ENCODE measurements at places on chromosomes 13 and 19.

DNA sequence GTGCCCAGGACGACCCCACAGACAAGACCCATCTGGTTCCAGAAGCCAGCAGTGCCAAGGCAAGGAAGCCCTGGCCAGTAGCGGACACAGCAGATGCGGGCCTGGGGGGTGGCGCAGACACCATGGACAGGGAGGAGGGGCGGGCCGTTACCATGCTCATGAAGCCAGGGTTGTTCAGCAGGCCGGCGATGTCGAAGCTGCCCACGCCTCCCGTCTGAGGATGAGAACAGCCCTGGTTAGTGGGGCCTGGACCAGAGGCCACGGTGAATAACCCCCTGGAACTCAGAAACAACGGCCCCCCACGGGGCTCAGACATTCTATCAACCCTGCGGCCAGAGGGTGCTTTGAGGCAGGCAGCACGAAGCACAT lies 21.5 kb upstream of the SLC39A3 start:
- no peak overlapping the region for H3K27ac ChIP-seq
- H3K4me3 ChIP-seq: no peak overlapping the region
- H3K36me3 ChIP-seq: peaks cover 28% of the 10 kb centered on the region
- no peaks in the 10 kb centered on the region for H3K4me1 ChIP-seq
- no peaks in the 10 kb centered on the region for H3K27me3 ChIP-seq

DNA sequence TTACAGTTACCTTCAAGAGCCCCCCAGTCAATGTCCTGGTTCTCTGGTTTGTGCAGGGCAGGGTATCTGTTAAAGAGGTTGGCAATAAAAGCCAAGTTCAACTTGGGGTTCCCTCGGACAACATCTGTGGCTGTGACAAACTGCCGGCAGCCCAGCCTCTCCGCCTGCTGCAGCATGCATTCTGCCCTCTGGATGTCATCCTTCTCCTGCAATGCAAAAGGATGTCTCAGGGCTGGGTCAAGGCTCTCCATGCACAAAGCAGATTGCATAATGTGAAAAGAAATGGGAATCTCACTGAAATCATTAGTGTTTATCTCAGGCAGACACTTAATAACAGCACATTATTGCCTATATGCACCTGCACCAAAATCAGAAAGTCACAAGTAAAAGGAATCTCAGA lies 35.1 kb downstream of the LCP1 start:
- no peak overlapping the region for H3K4me3 ChIP-seq
- H3K4me1 ChIP-seq: peaks cover 49% of the 10 kb centered on the region
- peaks cover 81% of the 10 kb centered on the region for H3K36me3 ChIP-seq
- no peak overlapping the region for H3K27ac ChIP-seq

DNA sequence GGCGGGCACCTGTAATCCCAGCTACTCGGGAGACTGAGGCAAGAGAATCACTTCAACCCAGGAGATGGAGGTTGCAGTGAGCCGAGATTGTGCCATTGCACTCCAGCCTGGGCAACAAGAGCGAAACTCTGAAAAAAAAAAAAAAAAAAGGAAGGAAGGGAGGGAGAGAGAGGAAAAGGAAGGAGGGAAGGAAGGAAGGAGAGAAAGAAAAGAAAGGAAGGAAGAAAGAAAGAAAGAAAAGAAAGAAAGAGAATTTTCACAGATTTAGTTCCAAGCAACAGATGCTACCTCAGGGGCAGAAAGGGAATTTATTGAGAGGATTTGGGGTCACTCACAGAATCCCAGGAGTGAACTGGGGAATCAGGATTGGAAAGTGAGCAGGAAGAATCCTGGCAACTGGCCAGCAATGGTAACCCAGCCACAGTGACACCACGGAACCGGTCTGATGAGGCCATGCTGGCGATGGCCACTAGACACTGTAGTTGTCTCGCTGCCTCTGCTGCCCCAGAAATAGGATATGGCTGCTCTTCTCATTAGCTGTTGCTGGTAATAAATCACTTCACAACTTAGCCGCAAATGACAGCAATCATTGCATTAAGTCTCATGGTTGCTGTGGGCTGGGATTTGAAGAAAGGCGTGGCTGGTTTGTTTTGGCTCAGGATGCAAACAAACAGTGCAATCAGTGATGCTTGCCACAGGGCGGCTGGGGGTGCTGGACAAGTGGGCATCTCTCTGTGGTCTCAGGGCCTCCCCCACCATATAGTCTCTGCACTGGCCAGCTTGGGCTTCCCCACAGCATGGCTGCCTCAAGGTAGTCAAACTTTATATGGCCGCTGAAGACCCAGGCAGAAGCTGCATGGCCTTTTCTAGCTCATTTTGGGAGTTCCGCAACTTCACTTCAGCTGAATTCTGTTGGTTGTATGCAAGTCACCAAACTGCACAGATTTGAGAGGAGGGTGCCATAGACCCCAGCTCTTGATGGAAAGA lies 5.2 kb upstream of the BCAM start:
- no peak for DNase-seq
- H3K4me1 ChIP-seq: no peaks in the 10 kb centered on the region
- no peak overlapping the region for H3K4me3 ChIP-seq
- H3K27ac ChIP-seq: no peak overlapping the region
- no peaks in the 10 kb centered on the region for H3K36me3 ChIP-seq
- peaks cover 10% of the 10 kb centered on the region for H3K27me3 ChIP-seq

GRCh38 chr19:9936326-9937000 lies at the start of gene OLFM2:
OLFM2 (minus strand) TSS chr19:9936515; CDS start chr19:9936366, 149 bp downstream.
- peaks cover 20% of the 10 kb centered on the region for H3K4me1 ChIP-seq
- H3K36me3 ChIP-seq: no peaks in the 10 kb centered on the region
- no peak within 1 kb of the TSS for H3K27ac ChIP-seq
- peak within 1 kb of the TSS; percentile 45 for H3K4me3 ChIP-seq

DNA sequence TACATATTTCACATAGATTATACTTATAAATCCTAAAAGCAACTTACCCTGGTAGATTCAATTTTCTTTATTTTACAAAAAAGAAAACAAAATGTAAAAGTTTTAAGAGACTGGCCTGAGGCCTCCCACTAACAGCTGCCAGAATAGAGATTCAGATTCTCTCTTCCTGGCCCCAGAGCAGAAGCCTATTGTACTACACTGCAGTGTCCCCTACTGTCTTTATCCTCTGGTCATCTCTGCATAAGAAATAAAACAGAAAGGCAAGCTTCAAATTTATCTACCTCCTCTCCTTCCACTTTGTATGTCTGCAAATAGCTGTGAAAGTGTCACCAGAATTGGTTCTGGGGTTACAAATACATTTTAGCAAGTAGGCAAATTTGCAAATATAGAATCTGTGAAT lies 1004.1 kb upstream of the PCDH9 start:
- H3K27me3 ChIP-seq: no peaks in the 10 kb centered on the region
- no peak for DNase-seq
- no peaks in the 10 kb centered on the region for H3K4me1 ChIP-seq
- no peak overlapping the region for H3K27ac ChIP-seq

DNA sequence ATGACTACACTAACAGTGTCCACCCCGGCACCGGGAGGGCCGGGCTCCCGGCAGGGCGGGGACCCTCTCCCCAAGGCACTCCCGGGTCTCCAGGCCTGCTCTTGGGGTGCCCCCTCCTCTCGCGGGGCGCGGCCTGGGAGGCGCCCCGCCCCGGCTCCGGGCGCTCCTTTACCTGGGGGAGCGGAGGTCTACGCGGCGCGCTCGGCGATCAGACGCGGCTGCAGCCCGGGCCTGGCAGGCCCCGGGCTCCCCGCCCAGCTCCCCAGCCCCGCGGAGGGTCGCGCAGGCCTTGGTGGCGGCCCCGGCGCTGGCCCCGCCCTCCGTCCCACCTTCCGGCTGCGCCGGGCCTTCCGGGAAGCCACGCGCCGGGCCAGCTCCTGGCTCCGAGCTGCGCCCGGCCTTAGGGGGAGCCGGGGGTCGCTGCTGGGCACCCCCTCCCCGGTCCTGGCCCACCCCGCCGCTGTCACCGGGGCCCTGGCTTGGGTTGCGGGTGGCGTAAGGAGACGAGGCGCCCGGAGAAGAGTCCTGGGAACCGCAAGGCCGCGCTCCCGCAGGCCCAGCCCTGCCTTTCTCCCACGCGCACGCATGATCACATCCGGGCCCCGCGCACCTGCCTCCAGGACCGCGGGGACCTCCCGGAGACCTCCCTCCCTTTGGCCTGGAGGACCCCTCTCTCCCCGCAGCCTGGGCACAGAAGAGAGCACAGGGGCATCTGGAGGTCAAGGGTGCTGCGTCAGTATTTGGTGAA lies at the start of gene C19orf12:
Gene C19orf12 (minus strand): TSS at position 309 of the 748 bp plus-strand sequence. CDS start 6,848 bp downstream, outside the sequence.
- peaks cover 34% of the 10 kb centered on the region for H3K36me3 ChIP-seq
- H3K27ac ChIP-seq: peak within 1 kb of the TSS; percentile 98
- DNase-seq: peak; percentile 75
- H3K27me3 ChIP-seq: no peaks in the 10 kb centered on the region
- H3K4me3 ChIP-seq: peak within 1 kb of the TSS; percentile 97
- peaks cover 46% of the 10 kb centered on the region for H3K4me1 ChIP-seq

- H3K27me3 ChIP-seq: no peaks in the 10 kb centered on the region
- H3K36me3 ChIP-seq: no peaks in the 10 kb centered on the region
- no peak for DNase-seq
- no peak overlapping the region for H3K27ac ChIP-seq
These were observed 161.9 kb upstream of the PCDH9 start for GRCh38 chr13:67392014-67392413.

GRCh38 chr19:7917267-7918061 lies 2.7 kb upstream of the SNAPC2 start:
- peaks cover 4% of the 10 kb centered on the region for H3K36me3 ChIP-seq
- H3K4me1 ChIP-seq: peaks cover 28% of the 10 kb centered on the region
- H3K4me3 ChIP-seq: peak overlapping the region; percentile 73
- H3K27ac ChIP-seq: peak overlapping the region; percentile 46

DNA sequence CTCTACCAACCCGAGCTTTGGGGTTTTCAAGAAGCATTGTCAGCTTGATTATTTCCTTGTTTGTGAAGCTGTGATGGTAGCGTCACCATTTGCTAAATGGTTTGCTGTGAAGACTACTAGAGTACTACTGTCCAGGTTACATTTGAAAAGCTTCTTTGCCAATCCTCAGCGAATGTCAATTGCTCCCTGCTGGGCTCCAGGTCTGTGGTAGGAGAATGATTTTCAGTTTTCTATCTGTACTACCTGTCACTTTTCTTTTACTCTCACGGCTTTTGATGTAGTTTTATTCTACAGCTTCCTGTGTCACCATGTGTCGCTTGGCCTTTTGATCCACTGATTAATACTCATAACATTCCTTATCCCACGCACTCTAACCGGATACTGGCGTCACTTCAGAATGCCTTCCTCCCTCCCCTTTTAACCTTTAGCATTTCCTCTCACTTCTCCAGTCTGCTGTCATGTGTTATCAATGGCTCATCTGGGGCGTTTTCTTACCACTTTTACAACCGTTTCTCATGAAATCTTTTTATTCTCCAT lies 7.5 kb upstream of the GPR183 start:
- peak; percentile 89 for DNase-seq
- H3K27ac ChIP-seq: peak overlapping the region; percentile 98
- H3K4me3 ChIP-seq: peak overlapping the region; percentile 66
- H3K27me3 ChIP-seq: no peaks in the 10 kb centered on the region
- peaks cover 78% of the 10 kb centered on the region for H3K4me1 ChIP-seq

DNA sequence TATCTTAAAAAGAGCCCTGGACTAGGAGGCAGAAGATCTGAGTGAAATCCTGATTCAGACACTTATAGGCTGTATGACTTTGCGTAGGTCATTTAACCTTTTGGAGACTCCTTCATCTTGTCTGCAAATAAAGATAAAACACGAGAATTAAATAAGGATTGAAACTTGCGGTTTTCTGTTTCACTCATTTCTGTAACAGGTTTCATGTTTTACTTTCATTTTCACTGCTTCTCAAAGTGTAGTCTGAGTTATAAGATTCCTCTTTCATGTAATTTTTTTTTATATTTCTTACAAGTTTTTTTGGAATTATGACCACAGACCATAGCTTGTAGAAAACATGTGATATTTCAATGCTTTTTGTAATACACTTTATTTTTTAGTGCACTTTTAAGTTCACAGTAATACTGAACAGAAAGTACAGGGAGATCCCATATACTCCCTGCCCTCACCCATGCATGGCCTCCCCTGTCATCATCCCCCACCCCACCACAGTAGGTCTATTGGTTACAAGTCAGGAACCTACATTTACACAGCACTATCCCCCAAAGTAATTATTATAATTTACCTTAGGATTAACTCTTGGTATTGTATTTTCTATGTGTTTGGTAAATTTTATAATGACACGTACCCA lies 174.6 kb downstream of the ITGBL1 start:
- H3K27ac ChIP-seq: peak overlapping the region; percentile 59
- DNase-seq: peak; percentile 65
- peaks cover 43% of the 10 kb centered on the region for H3K4me1 ChIP-seq
- peak overlapping the region; percentile 30 for H3K4me3 ChIP-seq

DNA sequence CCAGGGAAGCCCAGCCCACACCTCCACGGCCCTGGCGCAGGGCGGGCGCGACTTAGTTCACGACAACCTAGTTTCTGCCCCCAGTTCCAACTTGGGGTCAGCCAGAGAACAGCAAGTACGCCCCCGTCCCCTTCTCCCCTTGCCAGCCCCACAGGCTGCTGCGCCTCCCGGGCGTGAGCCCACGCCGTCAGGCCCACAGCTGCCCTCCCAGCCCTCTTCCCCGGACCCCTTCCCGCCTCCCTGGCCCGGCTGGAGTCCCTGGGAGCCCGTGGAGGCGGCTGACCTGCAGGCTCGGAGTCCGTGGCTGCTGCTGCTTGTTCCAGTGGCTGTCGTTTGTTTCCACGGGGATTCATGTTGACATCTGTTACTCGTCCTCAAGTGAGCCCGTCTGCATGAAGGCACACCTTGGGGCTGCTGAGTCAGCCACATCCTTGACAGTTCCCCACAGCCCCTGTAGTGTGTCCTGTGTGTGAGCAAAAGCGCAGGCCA lies 86.0 kb downstream of the ATP11A start:
- H3K4me3 ChIP-seq: no peak overlapping the region
- H3K27ac ChIP-seq: no peak overlapping the region
- no peak for DNase-seq

DNA sequence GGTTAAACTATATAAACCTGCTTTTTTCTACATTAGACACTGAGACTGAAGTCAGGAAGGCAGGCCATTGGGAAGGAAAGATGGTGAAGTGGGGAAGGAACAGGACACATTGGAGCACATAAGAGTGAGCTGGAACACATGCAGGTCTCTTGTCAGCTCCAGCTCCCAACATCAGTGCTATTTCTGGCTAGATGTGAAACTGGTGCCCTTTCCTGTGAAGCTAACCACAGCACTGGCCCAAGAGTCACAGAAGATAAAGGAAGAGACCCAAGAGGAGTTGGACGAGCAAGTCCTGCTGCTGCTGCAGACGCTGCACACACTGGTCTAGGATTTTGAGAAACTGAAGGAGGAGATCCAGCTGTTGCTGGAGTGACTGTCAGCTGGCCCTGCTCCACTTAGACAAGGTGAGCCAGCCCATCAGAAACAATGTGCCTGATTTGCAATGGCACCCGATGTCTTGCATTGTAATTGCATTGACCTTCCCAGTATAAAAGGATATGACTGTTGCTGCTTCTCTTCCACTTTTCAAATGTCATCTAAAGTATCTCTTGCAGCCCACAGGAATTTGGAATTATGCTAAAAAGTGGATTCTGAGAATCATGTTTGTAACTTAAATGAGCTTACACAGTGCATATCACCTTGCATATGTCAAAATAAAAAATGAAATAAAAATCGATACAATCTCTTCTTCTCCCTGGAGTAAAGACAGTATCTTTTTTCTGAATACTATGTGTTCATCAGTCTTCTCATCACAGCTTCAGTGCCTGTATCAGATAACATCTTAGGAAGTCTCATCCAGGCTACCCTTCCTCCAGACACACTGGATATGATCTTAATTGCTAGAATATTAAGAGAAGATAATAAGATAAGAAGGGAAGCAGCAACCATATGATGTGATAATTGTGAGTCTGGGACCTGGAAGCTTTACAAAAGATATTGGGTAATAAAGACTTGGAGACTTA lies 230.7 kb upstream of the SPRY2 start:
- H3K4me3 ChIP-seq: no peak overlapping the region
- no peak for DNase-seq
- H3K27me3 ChIP-seq: no peaks in the 10 kb centered on the region
- H3K4me1 ChIP-seq: no peaks in the 10 kb centered on the region
- no peaks in the 10 kb centered on the region for H3K36me3 ChIP-seq

Data from activated CD8-positive, alpha-beta T cell treated with anti-CD3 and anti-CD28 coated beads for 36 hours (primary cell).